ENCODE measurements at places on chromosomes 3 and 15. TPM values are rescaled to one million over a fixed set of nuclear protein-coding genes. Genes with fewer than 3 reads are reported as not detected.

DNA sequence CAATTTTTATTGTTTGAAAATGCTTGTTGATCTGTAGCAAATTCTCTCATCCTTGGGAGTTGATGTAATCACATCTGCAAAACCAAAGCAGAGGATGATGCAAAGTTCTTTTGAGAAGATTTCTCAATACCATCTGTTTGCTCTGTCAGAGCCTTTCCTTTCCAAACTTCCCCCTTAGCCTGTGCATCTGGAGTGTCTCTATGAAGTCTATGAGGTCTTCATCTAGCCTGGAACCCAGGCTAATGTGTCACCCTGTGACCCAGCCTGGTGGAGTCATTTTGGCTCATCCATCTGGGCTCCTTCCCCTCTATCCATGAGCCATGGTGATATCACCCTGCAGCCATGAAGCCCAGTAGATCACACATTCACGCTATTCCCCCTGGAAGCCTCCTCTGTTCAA lies 123.2 kb upstream of the SLC7A14 start:
- DNase-seq = no peak

GRCh38 chr3:30437171-30437601 lies 169.2 kb upstream of the TGFBR2 start:
- DNase-seq = no peak

The BMF gene
- total RNA-seq = 4.0 TPM

DNA sequence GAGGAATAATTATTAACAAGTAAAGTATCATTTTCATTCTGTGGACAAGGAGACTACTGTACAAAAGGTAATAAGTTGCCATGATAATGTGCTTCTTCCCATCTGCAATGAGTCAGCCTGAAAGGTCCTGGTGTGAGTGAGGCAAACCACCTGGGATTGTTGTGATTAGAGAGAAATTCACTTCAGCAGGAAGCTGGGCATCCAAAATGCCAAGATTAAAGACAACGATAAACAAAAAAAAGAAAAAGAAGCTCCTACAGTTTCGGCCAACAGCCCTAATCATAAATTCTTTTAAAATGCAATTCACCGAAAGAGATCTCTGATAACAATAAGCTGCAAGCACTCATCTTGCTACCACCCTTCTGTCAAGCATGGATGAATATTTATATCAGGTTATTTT lies 507.8 kb downstream of the TUSC7 start:
- DNase-seq = no peak

GRCh38 chr3:118682921-118683320 lies 351.7 kb downstream of the IGSF11 start:
- DNase-seq = no peak

The TNNC1 gene
- not detected for total RNA-seq

The ITIH1 gene
- not detected for total RNA-seq

All from mesenteric fat pad (tissue), 1 donor.